ENCODE measurements at places on chromosomes 6 and 20.

DNA sequence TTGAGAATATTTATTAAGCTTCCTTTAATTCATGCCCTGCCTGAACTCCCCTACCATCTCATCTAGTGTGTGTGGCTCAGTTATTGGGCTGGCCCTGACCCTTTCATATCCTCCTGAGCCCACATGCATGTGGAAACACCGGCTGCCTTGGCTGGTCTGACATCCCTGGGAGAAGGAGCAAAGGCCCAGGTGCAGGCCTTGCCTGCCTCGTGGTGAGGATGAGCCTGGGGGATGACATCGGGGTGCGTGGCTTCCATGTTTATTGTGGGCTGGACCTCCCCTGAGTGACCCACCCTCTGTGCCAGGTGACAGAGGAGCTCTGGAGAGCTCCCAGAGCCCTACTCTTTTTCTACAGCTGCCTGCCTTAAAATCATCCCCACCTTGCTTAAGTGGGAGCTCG is 69.1 kb downstream of the FOXA2 start:
- DNase-seq, result no peak

DNA sequence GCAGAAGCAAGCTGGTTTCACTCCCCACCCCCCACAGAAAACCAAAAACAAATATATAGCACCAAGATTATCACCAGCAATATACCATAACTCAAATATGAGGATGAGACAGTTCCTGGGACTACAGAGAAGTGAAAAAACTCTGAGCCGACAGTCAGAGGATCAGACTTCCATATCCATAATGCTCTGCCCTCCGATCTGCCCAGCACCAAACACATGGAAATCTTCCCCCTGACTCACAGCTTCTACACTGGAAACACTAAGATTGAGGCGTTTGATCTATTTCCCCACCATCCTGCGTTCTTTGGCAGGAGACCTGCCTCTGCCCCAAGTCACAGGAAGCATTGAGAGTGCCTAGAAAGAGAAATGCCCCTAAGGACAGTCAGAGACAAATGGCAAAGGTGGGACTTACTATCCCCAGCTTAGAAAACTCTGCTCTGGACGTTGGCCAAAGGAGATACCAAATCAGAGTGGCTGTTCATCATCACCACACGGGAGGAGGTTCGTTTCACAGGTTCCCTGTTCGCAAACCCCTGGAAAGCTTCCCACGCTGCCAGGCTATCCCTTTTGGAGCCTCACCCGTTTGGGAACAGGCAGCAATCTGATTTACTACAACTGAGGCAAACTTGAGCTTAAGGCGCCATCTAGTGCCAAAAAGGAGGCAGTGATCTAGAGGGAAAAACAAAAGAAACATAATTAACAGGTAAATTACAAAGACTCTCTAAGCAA is 48.7 kb upstream of the SRSF6 start:
- no peak for DNase-seq

GRCh38 chr20:4064144-4064909 is 49.0 kb upstream of the RNF24 start:
- DNase-seq, result no peak

DNA sequence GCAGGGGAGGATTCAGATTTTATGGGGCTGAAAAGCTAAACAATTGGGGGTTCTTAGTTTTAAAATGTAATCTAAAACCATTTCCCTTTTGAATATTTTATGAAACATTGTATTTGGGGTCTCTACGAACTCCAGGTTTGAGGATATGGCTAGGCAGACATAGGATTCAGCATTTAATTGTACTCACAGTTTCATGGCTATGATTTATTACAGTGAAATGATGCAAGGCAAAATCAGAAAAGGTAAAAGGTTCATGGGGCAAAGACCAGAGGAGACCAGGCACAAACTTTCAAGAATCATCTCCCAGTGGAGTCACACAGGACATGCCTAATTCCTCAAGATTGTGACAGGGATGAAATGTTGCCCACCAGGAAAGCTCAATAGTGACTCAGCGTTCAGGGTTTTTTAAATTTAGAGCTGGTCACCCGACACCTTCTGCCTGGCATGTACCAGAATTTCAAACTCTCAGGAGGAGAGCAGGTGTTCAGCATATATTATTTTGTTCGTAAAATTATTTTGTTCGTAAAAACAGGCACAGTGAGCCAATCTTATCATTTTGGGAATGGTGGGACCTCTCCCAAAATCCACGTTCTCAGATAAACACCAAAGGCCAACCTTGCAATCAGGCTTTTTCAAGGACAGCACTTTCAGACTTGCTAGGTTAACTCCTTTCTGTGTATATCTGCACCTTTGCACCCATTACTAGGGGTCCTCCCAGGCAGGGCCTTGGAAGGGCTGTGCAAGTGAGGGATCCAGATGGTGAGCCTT is 270.3 kb downstream of the NKAIN2 start:
- no peak for DNase-seq

DNA sequence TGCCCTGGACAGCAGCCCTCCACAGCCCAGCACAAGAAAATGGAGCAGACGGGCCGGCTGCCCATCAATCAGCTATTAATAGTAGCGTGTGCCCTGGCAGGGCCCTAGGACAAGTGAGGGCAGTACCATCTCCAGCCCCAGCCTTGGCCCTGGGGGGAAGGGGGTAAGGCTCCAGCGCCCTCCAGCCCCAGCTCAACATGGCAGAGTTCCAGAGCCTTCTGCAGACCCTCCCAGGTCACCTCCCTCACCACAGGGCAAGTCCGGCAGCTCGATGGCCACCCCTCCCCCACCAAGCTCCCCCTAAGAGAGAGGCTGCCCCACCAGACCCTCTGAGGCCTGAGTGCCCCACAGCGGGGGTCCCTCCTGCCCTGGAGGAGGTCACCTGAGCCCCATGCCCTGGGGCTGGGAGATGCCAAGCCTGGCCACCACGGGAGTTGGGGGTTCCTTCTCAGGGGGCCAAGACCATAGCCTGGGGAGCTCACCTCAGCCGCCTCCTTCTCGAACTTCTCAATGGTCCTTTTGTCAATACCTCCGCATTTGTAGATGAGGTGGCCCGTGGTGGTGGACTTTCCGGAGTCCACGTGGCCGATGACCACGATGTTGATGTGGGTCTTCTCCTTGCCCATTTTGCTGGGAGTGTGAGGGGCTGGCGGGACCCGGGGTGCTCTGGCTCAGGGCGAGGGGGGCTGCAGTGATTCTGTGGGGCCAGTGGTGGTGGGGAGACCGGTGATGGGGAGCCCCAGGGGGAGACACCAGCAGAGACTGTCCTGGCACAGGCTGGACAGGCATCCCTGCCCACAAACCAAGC is 1.5 kb downstream of the EEF1A2 start:
- DNase-seq, result no peak

GRCh38 chr6:169921853-169922824 is 170.7 kb downstream of the ERMARD start:
- DNase-seq, result no peak

- no peak for DNase-seq
Observed at GRCh38 chr20:16898433-16898832, 150.3 kb downstream of the OTOR start.

DNA sequence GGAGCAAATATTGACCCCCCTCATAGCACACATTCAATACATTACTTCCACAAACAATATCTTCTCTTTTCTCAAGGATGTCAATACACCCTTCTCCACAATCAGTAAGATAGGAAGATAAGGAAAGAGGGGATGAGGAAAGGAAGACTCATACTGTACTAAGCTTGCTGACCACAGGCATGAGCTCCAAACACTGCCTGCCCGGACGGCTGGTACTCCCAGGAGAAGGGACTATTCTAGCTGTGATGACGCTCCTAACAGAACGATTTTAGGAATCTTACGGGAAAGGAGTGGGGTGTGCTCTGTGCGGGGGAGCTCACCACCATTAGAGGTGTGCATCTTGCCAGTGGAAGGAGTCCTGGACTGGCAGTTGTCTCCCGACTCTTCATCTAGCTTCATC is 3.9 kb upstream of the CCN6 start:
- DNase-seq, result no peak

- DNase-seq, result no peak
Observed at GRCh38 chr20:16563066-16563806, 10.0 kb downstream of the KIF16B start.

GRCh38 chr20:14889496-14890255 is 552.3 kb upstream of the FLRT3 start:
- DNase-seq, result no peak

GRCh38 chr6:143335865-143336264 is 114.6 kb downstream of the ADAT2 start:
- no peak for DNase-seq

- no peak for DNase-seq
Observed at GRCh38 chr6:27836783-27837624, 75.2 kb downstream of the OR2B2 start.

- DNase-seq, result no peak
Observed at GRCh38 chr20:10655720-10656669, 17.8 kb downstream of the JAG1 start.

DNA sequence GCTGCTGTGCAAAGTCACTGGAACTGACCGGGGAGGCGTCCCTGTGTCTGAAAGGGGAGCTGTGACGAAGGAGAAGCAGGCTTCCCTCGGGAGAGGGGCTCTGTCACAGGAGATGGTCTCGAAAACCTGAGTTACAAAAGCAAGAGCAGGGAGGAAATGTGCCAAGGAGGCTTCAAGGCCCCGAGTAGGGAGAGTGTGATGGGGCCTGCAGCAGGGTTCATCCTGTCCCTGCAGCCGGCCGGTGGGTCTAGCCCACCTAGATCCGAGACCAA is 16.7 kb downstream of the DYNLT1 start:
- DNase-seq, result no peak

- no peak for DNase-seq
Observed at GRCh38 chr6:14246876-14247275, 129.3 kb downstream of the CD83 start.

GRCh38 chr20:61731363-61732181 is 334.1 kb downstream of the TAF4 start:
- DNase-seq, result no peak

DNA sequence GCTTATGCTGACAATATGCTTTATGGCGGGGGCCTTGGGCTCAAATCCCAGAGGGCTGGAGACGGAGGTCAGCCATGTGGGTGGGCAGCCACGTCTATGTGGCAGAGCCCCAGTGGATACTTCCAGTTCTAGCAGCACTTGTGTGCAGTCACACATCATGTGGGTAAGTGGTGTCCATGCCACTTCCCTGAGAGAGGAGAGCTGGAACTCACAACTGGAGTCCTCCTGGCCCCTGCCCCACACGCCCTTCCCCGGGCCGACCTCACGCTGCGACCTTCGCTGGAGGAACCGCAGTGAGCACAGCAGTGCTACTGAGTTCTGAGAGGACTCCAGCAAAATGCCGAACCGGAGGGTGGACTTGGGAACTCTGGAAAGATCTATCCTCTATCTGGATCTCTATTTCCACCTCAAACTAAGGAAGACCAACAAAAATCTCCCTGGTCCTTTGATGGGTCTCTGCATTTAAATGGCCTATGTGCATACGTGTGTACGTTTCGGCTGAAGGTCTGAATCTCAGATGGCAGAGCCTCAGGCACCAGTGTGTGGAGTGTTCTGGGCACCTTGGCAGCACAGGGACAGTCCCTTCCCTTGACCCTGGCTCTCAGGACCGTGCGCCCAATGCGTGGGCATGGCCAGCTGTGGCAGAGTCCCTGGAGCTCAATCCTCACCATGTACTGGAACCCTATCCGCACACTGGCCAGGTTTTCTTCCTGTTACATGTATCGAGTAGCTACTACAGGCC is 55.4 kb downstream of the GNAS-AS1 start:
- no peak for DNase-seq

DNA sequence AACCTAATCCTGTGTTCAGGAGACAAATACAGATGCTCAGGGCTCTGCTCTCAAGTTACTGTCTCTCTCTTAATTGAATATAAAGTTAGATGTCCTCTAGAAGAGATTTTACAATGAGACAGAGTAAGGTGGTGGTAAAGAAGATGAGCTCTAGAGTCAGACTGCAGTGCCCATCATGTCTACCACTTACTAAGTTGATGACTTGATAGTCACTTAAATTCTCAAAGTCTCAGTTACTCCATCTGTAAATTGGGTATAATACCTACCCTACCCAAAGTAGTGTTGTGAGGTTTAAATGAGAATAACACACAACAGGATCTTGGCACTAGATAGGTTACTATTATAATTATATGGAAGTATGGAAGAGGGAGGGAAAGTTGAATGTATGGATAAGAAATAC is 1.6 kb downstream of the DHX35 start:
- DNase-seq, result no peak

- no peak for DNase-seq
Observed at GRCh38 chr6:12528581-12529363, 187.8 kb upstream of the PHACTR1 start.

- no peak for DNase-seq
Observed at GRCh38 chr6:47292944-47293343, 16.8 kb downstream of the TNFRSF21 start.

- DNase-seq, result no peak
Observed at GRCh38 chr6:82374516-82374915, 10.9 kb downstream of the TPBG start.

DNA sequence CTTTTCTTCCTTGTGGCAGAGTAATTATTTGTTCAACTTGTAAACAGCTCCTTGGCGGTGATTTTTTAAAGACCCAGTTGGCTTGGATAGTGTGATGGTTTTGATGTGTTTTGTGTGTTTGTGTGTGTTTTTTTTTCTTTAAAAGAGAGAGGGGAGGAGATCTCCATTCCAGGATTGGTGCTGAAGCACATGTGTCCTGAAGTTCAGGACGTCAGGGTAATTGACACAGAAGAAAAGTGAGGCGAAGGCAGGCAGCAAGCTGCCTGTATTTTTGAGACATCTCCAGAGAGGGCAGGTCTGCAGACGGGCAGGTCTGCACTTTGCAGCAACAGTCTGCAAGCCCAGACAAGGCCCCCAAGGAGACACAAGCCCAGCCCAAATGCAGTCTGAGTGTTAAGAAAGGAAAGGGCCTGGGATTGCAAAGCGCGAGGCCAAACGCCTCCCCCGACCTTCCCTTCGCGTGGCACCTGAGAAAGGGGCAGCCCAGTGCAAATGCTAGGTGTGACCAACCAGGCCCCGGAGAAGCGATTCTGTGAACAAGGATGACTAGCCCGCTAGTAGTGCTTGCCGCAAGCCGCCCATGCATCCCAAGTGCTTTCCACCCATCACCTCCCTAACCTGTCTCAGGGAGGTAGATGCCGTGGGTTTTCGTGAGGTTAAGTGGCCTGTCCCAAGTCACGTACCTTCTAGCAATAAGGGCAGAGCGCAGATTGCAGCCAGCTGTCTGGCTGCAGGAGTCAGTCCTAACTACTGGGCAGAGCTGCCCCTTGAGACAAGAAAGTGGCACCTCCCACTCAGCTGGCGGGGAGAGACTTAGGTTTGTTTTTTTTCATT is 230.5 kb downstream of the ZMYND8 start:
- DNase-seq, result no peak
